ENCODE measurements at places on chromosomes 13 and 19.
A peak's percentile ranks its signal among the peaks of the same experiment; 100 is the strongest.

- no peak for DNase-seq
Observed at GRCh38 chr13:93527748-93528297, 301.2 kb downstream of the GPC6 start.

- peak; percentile 70 for DNase-seq
Observed at GRCh38 chr19:45117167-45117594, 24.2 kb downstream of the PPP1R37 start.

DNA sequence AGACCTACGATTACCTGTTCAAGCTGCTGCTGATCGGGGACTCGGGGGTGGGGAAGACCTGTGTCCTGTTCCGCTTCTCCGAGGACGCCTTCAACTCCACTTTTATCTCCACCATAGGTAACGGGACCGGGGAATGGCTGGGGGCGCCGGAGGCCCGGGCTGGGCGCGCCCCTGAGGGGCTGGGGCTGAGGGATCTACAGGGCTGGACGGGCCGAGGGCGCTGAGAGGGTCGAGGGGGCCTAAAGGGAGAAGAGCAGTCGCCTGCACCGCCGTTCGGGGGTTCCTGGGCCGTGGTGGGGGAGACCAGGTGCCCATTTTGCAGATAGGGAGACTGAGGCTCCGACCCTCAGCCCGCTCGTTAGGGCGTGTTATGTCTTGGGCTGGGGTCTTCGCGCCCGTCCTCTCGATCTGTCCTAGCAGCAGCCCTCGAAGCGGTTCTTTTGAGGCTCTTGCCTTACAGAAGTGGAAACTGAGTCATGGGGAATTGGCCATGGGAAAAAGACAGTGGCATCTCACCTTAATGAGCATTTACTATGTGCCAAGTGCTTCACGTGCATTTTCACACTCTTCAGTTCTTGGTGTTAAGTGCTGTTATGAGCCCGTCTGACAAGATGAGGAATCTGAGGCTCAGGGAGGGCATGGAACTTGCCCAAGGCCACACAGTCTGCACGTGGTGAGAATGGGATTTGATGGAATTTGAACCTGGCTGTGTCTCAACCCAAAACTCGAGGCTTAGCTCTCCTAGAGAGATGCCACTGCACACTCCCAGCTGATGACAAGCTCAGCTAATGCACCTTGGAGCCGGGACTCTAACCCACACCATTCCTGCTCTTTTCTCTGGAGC is 442 bp downstream of the RAB8A start:
- no peak for DNase-seq

DNA sequence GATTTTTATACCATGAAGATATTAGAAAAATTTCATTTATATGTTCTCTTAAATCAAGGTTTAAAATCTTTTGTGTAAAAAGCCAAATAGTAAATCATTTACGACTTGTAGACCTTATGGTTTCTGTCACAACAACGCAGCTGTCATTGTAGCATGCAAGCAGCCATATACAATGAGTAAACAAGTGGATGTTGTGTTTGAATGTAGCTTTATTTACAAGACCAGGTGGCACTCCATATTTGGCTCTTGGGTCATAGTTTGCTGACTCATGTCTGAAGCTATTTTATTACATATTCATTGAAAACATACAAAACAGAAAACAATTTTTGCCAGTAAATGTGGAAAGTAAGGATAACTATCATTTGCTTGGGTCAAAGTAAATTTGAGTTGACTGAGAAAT is 930.8 kb downstream of the SLITRK5 start:
- DNase-seq: no peak

GRCh38 chr19:18831524-18832305 is at the start of gene UPF1:
Gene UPF1 (plus strand): TSS chr19:18831959. CDS start chr19:18832210, 251 bp downstream.
- peak; percentile 96 for DNase-seq

DNA sequence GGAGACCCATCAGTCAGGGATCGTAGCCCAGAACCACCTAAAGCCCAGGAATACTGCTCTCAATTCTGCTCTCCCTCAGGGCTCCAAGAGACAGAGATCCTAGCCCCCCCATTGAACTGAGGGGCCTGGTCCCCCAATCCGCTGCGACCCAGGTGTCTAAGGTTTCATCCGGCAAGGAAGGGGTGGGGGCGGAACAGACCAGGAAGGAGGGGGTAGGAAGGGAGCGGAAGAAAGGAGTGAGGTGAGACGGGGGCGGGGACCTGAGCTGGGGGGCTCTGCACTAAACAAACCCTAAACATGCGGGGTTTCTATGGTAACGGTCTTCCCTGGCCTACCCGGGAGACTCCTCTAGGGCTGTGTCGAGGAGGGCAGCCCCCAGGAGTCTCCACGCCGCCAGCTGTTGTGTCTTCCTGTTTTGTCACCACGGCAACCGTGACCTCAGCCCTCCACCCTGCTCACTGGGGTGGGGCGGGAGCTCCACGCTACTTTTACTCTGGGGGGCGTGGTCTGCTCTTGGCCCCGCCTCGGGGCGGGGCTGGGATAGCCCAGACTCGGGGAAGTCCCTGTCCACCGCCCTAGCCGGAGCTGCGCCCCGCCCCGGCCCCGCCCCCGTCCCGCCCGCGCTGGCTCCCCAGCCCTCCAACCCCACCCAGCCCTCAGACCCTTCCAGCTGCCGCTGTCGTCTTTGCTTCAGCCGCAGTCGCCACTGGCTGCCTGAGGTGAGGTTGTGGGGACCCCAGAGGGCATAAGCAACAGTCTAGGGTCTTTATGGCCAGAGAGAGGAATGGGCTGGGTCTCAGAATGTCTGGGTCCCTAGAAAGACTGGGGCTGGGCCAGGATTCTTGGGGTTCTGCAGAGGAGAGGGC is at the start of gene MYADM:
Gene MYADM (plus strand): TSS at position 659 of the 866 bp plus-strand sequence. CDS start 5,647 bp downstream, outside the sequence.
- peak; percentile 99 for DNase-seq

DNA sequence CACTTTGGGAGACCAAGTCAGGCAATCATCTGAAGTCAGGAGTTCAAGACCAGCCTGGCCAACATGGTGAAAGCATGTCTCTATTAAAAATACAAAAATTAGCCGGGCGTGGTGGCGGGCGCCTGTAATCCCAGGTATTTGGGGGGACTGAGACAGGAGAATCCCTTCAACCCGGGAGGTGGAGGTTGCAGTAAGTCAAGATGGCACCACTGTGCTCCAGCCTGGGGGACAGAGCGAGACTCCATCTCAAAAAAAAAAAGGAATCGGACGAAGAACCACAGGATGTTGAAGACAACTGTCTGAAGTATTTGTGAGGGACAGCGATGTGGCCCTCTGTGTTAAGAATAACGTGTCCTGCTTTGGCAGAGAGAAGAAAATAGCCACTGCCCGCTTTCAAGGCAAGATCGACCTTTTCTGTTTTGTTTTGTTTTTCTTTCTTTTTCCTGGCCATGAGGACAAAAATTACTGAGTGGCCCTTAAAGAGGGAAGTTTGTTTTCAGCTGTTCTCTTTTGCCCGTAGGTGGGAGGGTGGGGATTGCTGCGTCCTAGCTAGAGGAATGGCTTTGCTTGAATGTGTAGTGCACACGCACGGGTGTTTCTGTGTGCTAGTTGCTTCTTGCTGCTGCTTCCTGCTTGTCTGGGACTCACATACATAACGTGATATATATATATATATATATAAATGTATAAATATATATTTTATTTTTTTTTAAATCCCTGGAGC is 6.2 kb upstream of the PRKCG start:
- no peak for DNase-seq

GRCh38 chr13:65841156-65841555 is 1389.0 kb downstream of the PCDH9 start:
- no peak for DNase-seq

GRCh38 chr19:55487924-55488687 is at the start of gene SSC5D:
Gene SSC5D (plus strand): TSS chr19:55488436. CDS start chr19:55488590, 154 bp downstream.
- no peak for DNase-seq

- no peak for DNase-seq
Observed at GRCh38 chr13:39516096-39516495, 86.9 kb downstream of the LHFPL6 start.

All from activated CD4-positive, alpha-beta T cell treated with anti-CD3 and anti-CD28 coated beads, Interleukin-2, amount 50 U/mL, for 48 hours (primary cell).